ENCODE measurements at places on chromosomes 7 and 10.

DNA sequence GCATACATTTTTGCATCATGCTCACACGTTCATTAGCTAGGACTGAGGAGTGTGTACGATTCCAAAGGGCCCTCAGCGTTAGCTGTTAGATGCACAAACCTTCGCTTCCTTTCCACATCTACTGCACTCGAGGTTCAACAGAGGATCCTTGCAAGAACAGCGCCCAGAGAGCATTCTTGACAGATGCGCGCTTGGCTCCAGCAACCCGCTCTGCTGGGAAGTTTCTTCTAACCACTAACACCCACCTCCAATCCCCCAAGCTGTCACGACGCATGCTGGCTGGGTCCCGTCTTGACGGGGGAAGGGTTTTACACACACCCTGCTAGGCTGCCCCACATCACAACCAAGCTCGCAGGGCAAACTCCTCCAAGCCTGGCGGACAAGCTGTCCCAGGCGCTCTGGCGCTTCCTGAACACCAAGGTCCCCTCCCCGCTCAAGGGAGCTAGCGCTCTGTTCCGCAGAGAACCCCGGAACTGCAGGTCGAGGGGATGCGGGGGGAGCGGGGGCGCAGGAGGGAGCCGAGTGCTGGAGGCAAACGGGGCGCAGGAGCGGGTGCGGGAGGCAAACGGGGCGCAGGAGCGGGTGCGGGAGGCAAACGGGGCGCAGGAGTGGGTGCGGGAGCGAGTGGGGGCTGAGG, 653 bp upstream of the ADRB1 start:
- DNase-seq, result no peak

- DNase-seq, result no peak
Measured at GRCh38 chr10:663831-664251, 25.6 kb downstream of the DIP2C start.

DNA sequence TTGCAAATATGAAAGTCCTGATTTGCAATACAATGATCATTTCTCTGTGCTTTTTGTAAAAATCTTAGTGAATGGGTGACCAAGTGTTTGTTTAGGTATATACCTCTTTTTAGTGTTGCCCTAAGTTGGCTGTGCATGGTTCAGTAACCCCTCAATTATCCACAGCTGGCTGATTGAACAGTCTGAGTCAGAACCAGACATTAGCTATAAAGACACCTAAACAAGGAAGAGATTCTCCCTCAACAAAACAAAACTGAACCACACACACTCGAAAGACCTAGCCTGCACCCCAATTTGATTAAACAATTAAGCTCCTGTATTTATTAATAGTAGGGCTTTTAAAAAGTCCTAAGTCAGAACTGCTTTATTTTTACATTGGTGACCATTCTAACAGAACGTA, 2.8 kb downstream of the RSBN1L start:
- no peak for DNase-seq

GRCh38 chr10:110382695-110383094, 78.0 kb upstream of the SMNDC1 start:
- no peak for DNase-seq

- DNase-seq, result no peak
Measured at GRCh38 chr7:158266426-158266816, 321.2 kb downstream of the PTPRN2 start.

DNA sequence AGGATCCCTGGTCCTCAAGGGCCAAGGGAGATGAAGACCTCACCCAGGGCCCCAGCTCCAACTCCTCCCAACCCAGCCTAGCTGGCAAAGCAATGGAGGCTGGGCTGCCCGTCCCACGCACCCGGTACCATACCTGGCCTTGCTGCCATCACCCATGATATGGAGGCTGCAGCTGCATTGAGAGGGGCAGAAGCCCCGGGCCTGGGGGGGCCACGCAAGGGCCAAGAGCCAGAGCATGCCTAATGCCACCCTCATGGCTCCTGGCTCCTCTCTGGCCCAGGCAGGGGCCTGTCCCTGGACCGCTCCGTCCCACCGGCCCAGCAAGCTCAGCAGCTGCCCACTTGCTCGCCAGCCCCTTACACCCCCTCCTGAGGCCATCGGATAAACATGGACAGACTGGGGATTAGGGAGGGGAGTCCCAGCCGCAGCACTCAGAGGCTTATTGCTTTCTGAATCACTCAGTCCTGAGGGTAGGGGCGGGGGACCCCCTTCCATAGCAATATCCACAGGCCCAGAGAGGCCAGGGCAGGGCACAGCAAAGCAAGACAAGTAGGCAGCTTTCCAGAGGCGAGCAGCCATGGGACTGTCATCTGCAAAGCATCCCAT, at the start of gene LRIT1:
Gene LRIT1, minus strand, starts transcription at position 362 of the 606 bp plus-strand sequence. Its CDS starts 107 bp downstream, at position 255.
- DNase-seq, result no peak

DNA sequence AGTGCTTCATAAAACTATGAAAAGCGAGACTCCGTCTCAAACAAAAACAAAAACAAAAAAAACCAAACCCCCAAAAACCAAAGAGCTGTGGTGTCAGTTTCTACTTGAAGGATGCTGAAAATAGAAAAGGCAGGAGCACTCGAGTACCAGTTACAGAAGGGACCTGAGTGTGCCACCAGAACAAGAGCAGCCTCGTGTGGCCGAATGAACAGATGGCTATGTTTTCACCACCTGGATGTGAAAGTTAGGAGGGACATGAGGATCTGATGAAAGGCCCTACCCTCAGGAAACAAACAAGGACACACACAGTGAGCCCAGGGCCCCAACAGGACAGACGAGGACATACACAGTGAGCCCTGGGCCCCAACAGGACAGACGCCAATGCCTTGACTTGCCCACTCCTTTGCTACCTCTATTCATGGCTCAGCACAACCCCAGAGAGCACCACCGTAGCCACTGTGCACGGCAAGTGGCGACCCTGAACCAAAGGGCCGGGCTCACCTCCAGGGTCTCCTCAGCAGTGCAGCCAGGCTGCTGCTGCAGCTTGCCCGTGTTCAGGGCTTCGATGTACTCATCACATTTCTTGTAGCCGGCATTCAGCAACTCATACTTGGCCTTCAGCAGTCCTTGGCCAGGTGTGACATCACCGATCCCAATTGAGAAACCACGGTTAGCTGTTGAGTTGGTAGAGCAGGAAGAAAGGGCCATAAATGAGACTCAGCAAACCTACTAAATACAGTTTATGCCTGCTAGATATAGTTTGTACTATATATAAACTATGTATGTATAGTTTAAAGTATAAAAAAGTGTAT, 24.9 kb downstream of the POLR3A start:
- DNase-seq, result no peak

DNA sequence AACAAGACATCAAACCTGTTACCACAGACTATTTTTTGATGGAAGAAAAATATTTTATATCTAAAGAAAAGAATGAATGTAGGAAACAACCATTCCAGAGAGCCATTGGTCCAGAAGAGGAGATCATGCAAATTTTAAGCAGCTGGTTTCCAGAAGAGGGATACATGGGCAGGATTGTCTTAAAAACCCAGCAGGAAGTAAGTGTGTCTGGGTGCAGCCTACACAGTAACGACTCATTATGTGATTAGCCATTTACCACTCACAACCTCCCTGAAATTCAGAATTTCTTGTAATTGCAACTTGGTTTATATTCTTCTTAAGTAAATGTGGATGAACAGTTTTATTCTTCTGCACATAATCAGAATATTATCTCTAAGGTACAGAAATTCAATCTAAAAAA, 46.2 kb downstream of the NOC3L start:
- DNase-seq, result no peak

DNA sequence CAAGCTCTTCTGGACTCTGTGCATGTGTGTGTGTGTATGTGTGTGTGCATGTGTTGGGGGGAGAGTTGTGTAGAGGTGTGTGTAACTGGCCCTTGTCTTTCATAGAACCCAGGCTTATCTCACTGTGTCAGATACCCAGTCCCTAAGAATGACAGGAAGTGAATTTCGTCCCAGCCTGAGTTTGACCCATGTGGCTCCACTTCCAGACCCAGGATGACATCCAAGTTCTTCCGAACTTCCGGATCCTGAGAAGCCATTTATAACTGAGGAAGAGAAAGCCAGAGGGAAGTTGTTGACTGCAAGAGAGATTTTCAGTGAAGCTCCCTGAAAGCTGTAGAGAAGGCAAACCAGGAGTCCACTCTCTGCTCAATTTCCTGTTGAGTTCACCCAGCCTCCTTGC, 53.2 kb downstream of the ADRB1 start:
- DNase-seq, result no peak

- DNase-seq, result no peak
Measured at GRCh38 chr7:18508443-18509427, 13.2 kb downstream of the HDAC9 start.

DNA sequence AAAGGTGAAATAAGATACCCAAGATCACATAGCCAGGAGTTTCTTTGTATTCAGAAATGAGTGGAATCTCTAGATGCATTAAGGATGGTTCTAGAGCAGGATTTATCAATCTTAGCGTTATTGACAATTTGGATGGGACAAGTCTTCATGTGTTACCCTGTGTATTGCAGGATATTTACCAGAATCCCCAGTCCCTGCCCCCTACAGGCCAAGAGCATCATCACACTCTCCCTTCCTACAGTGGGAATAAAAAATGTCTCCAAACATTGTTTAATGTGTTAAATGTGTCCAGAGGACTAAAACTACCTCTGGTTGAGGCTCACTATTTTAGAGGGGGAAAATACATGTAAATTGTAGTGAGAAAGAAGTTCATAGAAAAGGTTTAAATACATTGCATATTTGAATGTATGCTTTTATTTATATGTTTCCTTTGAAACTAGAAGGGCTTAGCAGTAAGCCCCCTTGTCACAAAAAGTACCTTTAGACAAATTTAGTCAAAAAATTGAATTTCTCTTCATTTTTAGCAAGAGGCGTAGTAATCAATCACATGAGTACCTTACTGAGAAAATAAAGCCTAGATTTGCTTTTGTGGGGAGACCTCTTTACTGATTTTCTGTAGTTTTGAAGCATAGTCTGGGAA, 141.2 kb downstream of the MLLT10 start:
- no peak for DNase-seq

DNA sequence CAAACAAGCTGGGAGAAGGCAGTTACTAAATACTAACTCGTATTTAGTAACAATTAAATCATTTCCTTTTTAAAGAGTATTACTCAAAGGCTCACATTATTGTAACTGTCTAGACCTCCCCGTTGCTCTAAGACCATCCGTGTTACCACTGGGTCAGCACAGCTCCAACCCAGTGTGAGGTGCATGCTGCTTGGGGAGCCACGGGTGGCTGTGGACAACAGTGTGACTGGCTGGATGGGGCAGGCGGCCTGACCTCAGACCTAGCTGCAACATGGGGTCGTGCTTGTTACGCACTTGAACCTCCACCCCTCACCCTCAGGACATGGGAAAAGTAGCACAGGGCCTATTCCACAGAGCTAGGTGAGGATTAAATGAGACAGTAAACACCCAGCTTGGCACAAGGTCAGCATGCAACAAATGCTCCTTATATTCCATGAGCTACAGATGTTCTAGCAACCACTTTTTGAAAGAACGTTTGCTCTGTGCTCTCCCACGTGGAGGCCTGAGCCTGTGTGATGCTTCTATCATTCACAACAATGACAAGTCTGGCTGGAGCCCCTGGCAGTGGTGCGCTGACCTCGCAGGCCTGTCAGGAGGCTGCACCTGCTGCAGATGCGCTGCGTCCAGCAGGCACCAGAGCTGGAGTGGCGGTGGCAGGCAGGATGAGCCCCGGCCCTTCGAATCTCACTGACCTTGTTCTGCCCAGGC, 135.7 kb downstream of the PKD1L1 start:
- DNase-seq, result no peak

DNA sequence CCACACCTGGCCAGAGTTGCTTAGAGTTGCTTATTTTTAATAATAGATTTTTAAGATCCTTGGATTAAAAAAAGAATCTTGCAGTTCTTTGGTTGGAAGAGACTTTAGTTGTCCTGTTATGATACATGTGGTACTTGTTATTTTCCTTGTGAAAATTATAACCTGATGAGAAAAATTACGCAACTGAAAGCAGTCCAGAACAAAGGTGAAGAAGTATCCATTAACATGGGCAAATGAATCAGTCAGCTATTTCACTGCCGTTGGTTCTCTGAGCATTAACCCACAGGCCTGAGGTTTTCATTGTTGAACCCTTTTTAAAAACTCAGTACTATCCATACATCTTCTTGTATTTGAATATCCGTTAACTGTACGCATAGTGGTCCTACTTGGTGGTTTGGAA, 68.2 kb downstream of the GALNT11 start:
- DNase-seq, result no peak

DNA sequence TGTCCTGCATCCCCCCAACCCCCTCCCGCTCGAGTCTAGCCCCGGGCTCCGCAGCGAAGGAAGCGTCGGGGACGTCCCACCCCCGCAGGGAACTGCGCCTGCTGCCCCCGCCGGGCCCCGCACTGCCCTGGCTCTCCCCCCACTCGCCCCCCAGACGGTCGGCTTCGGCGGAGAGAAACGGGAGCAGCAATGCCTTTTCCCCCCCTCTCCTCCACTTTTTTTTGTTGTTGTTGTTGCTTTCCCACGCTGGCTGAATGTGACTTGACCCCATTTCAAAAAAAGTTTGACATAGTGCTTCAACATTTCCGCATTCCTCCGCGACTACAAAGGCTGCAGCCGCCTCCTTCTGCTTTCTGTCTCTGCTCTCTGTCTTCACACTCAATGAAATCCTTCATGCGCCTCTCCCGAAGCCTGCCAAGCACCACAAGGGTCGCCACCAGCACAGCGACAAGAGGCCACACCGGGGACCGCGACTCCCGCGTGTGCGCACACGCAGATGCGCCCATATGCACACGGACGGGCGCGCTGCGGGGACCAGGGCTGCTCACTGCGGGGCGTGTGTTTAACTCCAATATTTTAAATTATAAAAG, 1.0 kb downstream of the CDK6 start:
- no peak for DNase-seq

DNA sequence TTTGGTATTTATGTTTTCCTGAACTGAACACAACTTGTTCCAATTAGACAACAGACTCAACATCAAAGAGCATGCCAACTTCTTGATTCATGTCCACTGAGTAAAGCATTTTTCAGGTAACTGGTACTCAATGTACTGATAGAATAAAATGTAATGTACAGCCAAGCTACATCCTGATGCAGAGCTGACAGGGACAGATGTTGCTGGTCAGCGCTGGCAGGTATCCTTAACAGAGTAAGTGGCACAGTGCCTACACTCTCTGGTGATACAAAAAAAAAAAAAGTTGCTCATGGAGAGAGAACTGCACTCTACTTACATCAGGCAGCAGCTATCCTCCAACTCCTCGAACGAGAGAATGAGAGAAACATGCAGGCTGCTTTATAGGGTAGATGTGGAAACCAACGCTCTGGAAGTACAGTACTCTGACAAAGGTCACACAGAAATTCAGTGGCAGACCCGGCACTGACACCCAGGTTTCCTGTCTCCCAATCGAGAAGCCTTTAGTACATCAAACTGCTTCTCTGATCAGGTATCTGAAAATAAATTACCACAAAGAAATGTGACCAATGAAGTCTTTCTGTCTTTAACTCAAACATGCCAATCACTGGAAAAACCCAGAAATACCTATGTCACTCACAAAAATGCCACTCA, 4.6 kb downstream of the ITGB1 start:
- DNase-seq, result no peak

DNA sequence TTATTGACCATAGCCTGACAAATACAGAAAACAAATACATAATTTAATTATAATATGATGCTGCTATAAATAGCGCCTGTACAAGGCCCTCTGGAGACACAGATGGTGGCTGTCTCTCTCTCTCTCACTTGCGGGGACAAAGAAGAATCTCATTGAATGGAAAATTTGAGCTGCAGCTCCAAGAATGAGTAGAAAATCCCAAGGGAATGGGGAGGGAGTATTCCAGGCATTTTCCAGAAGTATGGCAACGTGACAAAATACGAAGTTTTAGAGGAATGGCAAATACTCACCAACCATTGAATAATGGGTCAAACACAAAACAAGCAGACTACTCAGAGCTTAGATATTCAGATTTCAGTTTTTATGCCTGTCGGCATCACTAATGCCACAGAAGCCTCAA, 179.9 kb downstream of the NRP1 start:
- no peak for DNase-seq

Measured in NCI-H1105 (cell line).